ENCODE measurements at places on chromosomes 1 and 21.

DNA sequence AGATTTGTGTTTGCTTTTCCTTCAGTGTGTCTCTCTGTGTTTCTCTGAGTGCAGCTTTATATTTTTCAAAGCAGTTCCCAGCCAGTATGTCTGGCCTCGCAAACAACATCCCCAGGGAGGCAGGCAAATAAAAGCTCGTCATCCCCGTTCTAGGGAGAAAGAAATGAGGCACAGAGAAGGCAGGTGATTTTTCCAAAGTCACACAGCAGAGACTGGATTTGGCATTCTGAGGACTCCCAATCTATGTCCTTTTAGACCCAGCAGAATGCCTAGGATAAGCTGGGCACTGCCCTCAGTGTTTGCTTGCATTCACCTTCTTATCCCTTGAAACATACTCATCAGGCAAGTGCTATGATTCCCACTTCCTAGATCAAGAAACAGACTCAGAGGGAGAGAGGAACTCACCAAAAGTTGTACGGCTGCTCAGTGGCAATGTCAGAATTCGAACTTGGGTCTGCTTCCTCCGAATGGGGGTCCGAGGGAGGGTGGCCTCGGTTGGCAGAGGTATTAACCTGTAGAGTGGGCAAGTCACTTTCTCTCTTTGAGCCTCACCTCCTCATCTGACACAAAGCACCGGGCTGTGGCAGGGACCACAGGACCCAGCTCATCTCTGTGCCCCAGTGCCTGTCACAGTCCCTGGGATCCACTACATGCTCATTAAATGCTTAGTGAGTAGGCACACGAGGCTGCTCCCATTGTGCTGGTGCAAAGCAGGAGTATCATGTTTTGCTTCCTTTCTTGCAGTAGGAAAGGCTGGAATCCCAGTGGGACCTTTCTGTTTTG, 4.2 kb downstream of the RAP1GAP start:
- DNase-seq, result no peak

- DNase-seq, result peak; percentile 48
These were observed 2.3 kb downstream of the HIPK1 start for GRCh38 chr1:113931451-113931851.

DNA sequence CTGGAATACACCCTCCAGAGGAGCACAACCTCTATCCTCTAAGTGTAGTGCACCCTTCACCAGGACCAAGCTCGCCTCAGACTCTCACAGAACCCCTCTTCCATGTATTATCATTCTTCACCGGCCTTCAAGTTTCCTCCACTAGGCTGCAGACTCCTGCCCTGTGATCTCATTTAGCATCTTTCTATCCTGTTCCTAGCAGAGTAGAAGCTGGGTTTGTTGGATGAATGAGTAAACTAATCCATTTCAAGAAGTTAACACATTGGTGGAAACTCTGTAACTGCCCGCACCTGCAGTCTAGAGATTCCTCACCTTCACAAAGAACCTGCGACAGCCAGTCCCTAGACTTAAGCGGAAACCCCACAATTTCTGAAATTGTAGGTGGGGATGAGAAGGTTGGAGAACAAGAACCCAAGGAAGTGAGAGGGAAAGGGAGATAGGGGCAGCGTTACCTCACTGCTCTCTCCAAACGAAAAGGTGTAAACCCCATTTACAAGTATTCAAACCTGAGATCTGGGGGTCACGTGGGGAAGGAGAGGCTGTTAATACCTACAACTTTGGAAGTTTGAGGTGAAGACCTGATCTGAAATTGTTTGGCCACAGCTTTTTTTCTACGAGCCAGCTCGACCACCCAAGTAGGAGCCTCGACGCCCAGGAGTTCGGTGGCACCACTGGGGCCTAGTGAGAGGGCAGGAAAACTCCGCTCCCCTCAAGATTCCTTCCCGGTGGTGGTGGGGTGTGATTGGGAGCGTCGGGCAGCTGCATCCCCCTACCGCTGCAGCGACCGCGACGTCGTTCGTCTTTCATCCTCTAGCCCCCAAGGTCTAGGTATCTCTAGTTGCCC, 1.2 kb downstream of the PTPN14 start:
- peak; percentile 51 for DNase-seq

GRCh38 chr1:54465351-54465811, 59.2 kb upstream of the SSBP3 start:
- DNase-seq, result no peak

DNA sequence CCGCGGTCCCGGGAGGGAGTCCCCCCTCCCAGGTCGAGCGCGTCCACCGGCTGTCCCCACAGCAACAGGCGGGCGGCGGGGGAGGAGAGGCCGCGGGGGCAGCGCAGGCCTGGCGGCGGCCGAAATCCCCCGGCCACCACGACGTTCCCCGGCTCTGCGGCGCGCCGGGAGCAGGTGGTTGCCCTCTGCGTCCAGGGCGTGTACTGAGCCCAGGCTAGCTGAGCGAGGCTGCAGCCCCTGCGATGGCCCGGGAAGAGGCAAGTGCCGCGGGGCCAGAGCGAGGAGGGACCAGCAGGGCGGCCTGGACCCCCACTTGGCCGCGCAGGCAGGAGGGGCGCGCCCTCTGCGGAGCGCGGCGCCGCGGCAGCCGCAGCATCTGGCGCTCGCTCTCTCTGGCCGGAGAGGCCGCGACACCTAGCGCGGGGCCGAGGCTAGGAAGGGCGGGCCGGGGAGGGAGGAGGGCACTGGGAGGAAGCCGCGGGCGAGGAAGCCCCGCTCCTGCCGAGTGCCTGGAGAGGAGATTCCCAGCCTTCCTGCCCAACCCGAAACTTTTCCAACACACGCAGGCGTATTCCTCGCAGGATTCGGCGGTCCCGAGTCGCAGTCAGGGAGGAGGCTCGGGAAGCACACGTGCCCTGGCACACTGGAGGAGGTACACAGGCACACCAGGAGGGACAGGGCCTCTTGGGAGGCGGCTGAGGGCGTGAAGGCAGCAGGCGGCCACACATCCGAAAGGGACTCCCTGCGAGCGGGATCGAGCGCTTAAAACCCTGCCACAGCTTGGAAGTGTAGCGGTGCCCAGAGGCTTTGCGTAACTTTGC, 4.9 kb upstream of the PROX1 start:
- DNase-seq, result peak; percentile 59

DNA sequence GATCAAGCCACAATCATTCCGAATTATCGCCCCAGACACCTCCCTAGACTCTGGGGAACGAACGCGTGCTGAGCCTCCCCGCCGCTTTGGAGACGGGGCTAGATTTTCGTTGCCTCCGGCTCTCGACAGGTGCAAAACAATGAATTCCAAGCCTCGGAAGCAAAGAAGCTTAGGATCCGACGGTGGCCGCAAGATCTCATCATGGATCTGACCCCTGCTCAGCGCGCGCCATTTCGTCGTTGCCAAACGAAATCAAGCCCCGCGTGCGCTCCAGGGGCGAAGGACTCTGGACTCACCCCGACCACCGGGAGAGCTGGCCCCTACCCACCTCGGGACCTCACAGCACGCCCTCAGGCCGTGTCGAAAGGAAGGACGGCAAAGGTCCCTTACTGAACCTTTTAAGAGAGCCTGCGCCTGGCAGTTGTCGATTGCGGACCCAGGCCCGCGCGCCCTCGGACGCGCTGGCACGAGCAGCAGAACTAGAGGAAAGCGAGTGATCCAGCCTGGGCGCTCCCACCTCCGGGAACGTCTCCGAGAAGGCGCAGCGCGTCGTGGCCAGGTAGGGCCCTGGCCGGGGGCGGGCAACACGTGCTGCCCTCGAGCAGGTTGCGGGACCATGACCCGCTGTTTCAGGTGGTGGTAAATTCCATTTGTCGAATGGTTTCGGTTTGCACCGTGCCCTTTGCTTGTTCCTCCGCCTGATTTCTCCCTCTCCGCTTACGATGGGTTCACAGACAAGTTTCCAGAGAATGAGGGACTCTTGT, 1.6 kb upstream of the RUNX3 start:
- no peak for DNase-seq

DNA sequence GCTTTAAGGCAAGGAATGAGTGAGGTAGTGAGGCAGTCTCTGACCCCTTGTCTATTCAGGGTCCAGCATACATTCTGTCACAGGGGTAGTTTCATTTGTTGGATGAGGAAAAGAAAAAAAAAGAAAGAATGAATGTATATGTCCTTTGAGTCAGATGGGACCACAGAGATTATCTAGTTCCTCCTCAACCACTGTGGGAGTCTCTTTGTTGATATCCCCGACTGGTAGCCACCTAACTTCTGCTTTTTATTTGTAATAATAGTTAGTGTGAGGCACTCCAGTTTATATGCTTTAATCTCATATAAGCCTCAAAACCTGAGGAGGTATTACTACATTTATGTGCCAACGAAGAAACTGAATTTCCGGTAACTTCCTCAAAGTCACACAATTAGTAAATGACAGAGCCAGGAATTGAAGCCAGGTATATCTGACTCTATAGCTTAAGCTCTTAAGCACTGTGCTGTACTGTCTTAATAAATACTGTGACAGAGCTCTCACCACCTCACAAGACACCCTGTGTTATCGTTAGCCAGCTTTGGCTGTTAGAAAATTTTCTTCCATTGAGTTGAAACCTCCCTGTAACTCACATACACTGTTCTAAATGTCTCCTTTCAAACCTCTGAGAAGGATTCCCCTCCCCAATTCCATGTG, 82.2 kb downstream of the MDM4 start:
- no peak for DNase-seq

GRCh38 chr21:45003331-45004058, 63.7 kb downstream of the SLX9 start:
- no peak for DNase-seq

GRCh38 chr1:229440851-229441537, 7.1 kb upstream of the ACTA1 start:
- peak; percentile 75 for DNase-seq

- DNase-seq, result no peak
These were observed 146.4 kb downstream of the FOXD2 start for GRCh38 chr1:47584249-47584648.
